Adipocyte (in vitro differentiated cells): ENCODE measurements at places on chromosomes 7 and 10.

GRCh38 chr7:106463851-106464611, 179.2 kb upstream of the NAMPT start:
- DNase-seq = no peak

GRCh38 chr7:82805527-82805960, 357.1 kb downstream of the PCLO start:
- peak; percentile 73 for DNase-seq

DNA sequence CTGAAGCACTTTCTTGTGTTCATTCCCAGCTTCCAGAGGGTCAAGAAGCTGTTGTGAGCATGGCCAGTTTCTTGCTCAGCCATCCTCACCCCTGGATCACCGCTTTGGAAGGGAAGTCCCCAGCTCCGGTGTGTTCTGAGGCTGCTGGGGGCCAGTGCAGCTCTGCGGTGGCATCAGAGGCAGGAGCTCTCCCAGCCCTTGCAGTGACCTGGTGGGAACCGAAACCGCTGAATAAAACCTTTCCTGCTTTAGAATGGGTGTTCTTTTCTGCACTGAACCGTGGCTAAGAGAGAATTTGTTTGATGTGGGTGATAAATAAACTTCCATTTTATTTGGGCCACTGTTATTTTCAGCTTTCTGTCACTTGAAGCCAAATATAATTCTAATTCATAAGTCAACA, 450.9 kb upstream of the VSTM2A start:
- DNase-seq = no peak

GRCh38 chr10:97378933-97379921, 21.9 kb downstream of the RRP12 start:
- no peak for DNase-seq

- no peak for DNase-seq
Observed at GRCh38 chr7:88040694-88041093, 106.6 kb downstream of the ADAM22 start.

DNA sequence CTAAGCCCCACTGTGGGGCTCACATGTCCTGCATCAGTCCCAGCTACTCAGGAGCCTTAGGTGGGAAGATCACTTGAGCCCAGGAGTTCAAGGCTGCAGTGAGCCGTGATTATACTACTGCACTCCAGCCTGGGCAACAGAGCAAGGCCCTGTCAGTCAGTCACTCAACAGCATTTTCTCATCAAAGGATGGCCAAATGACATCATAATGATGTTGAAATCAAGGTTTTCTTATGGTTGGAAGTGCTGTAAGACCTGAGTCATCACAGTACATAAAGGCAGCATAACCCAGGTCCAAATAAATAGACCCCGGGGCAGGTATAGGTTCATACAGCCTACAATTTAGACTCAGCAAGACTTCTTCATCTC, 341.1 kb downstream of the PARD3 start:
- DNase-seq = peak; percentile 65

- DNase-seq = no peak
Observed at GRCh38 chr7:137661634-137662033, 185.1 kb downstream of the DGKI start.

DNA sequence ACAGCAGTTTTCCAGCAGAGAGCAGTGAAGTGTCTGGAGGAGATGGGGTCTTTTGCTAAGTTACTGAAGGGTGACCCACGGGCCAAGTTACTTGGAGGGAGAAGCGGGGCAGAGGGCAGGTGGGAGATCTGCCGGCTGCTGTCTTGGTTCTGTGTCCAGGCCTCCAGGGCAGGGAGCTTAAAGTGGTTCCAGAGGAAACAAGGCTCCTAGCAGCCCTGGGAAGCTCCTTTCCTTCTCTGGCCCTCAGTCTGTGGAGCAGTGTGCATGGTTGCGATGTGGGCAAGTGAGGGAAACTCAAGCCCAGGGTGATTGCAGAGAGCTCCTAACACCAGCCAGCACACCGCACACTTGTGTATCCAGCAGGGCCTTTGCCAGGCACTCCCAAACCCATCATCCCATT, 6.3 kb downstream of the GHRHR start:
- DNase-seq = no peak

DNA sequence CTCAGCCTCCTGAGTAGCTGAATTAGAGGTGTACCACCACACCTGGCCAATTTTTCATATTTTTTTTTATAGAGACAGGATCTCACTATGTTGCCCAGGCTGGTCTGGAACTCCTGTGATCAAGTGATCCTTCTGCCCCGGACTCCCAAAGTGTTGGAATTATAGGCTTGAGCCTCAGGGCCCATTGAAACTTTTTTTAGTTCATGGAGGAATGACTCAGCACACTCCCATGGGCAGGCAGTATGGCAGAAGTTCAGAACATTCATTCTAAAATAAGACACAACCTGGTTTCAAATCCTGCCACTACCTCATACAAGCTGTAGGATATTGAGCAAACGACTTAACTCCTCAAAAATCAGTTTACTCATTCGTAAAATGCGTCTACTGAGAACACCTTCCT, 320.4 kb upstream of the SP8 start:
- DNase-seq = no peak

DNA sequence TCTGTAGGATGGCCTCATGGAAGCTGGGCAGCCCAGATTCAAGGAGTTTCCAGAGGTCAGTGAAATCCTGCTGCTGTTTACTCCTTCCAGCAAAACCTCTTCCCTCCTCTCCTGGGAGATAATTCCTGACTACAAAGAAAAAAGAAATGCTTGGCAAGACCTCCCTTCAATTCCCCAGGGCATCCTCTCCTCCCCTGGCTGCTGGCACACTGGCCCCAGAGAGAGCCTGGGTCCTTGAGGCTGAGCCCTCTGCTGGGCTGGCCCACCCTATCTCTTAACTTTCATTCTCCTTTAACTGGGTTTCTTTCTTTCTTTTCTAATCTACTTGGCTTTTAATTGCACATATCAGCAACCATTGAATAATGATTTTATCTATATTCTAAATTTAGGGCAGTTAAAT, 7.7 kb downstream of the DRGX start:
- no peak for DNase-seq

DNA sequence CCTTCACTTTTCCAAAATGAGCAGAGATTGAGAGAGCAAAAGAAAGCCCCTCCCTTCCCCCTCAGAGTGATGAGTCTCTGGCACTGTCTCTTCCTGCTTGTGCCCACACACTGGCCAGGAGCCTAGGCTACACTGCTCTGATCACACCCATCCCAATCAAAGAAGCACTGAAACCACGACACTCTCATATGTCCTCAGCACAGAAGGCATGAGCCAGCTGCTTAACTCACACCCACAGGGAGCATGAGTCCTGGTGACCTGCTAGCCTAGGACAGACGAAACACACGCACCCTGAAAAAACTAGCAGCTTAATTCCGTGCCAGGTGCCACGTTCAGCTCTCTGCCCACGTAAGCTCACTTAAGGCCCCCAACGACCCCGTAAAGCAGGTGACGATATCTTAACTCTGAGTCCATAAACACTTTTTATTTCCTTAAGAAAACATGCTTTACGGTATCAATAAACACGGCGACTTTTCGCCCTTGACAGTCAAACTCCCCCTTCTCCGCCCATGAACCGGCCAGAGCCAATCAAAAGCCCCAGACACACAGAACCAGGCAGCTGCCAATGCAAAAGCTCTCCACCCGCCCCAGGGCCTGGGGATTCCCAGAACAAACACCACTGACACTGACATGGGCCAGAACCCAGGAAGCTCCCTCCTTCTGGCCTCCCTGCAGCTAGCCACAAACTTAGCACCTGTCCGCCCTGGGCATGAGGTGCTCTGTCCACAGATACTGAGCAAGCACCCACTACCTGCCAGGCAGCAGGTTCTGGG, 69.0 kb downstream of the TNRC18 start:
- DNase-seq = peak; percentile 17

- no peak for DNase-seq
Observed at GRCh38 chr7:108662783-108663362, 93.2 kb downstream of the DNAJB9 start.

GRCh38 chr10:89342206-89342958, 14.6 kb downstream of the IFIT3 start:
- DNase-seq = peak; percentile 52

DNA sequence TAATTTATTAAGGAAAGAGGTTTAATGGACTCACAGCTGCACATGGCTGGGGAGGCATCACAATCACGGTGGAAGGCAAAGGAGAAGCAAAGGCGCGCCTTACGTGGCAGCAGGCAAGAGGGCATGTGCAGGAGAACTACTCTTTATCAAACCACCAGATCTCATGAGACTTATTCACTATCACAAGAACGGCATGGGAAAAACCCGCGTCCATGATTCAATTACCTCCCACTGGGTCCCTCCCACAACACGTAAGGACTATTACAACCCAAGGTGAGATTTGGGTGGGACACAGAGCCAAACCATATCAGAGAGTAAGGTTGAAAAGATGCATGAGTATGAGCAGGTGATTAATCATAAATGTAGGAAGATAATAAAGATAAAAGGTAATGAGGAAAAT, 3.2 kb upstream of the JCAD start:
- DNase-seq = no peak

- DNase-seq = no peak
Observed at GRCh38 chr7:1553512-1554210, 2.3 kb downstream of the TMEM184A start.

DNA sequence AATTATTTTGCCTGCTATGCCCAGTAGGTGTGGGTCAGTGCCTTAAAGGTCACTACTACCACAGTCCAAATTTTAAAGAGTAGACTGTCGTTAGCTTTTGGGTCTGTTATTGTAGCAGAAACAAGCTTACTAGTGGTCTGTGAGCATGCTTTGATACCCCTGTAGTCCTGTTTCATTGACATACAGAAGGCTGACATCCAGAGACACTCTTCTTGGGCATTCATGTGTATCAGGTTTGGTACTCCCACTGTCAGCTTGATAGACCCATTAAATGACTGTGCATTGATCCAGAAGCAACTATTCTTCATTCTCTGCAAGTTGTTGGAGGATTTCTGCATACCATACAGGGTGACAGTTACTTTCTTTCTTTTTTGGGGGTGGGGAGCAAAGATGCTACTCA, 884.4 kb upstream of the CELF2 start:
- DNase-seq = no peak

DNA sequence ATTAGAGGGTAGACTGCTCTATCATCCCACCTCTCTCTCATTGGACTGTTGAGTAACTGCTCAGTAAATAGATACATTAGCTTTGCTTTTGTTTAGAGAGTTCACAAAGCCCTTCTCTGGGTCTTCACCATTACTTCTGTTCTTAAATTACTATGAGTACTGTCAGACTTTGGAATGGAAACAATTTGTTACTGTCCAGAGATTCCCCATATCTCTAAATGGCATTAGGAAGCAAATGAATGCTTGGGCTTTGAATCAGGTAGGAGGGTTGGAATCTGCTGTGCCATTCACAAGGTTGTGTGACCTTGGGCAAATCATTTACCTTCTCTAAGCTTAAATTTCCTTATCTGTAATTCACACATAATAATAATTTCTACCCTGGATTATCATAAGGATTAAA, 541.0 kb upstream of the FZD8 start:
- no peak for DNase-seq

DNA sequence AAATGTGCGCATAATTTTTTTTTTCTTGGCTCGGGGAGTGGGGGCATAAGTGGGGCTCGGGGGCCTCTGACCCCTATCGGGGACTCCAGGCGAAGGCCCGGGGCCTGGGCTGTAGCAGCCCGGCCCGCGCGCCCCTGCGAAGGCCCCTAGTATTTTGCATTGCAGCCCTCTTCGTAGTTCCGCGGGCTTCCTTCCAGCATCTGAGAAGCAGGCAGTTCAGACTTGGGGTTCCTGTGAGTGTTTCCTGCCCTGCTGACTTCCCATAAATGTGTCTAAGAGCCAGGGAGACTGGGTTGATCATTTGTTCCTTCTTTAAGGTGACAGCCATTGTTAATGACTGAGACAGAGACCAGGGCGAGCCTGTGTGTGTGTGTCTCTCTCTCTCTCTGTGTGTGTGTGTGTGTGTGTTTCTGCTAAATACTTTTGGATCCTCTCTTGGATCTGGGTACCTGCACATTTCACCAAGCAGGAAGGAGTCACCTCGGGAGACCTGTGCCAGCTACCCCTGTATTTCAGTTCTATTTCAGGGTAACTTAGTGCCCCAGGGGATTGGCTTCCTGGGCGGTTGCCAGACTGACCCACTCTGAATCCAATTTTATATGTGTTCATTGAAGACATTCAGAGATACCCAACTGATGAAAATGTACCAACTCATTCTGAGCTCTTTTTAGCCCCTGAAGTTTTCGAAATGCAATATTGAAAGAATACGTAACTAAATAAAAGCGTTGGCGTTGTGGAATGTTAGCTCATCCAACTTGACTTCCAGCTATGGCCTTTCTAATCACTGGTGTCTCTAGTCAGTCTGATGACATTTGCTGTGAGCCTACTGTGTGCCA, 805 bp downstream of the MSRB2 start:
- peak; percentile 80 for DNase-seq

GRCh38 chr7:97269741-97270140, 152.2 kb downstream of the SDHAF3 start:
- no peak for DNase-seq

DNA sequence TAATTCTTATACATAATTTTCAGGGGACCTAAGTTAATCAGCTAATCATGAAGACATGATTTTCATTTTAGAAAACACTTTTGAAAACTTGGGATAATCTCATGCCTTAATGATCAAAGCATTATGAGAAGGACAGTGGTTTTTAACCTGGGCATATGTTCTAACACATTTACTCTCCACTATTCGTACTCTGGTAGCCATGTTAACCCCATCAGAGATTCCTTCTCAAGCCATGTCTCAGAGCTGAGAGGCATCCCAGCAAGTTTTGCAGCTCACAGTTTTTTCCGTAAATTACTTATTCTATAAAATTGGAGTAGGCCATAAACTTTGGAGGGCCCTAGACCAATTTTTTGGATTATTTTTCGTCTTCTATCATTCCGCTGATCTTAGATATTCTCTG, 15.7 kb downstream of the AKR1C1 start:
- no peak for DNase-seq

DNA sequence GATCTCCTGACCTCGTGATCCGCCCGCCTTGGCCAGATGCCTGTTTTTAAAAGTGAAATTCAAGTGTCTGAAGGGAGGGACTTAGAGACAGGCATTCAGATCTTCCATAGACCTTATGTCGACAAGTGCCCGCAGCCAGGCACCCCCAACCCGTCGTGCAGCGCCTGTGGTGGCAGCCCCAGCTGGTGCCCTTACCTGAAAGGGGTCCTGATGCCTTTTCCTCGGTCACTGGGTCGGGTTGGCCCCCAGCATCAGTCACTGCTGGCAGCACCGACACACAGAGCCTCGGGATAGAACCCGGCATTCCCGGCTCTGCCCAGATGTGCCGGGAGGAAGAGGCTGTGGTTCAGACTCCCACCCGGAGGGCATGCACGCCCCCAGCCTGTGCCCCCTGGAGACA, 23.3 kb downstream of the LRRC27 start:
- no peak for DNase-seq
